ENCODE measurements at places on chromosomes 12 and 14. TPM values are rescaled to one million over a fixed set of nuclear protein-coding genes. Genes with fewer than 3 reads are reported as not detected.

Gene DTX1
- not detected for total RNA-seq

DNA sequence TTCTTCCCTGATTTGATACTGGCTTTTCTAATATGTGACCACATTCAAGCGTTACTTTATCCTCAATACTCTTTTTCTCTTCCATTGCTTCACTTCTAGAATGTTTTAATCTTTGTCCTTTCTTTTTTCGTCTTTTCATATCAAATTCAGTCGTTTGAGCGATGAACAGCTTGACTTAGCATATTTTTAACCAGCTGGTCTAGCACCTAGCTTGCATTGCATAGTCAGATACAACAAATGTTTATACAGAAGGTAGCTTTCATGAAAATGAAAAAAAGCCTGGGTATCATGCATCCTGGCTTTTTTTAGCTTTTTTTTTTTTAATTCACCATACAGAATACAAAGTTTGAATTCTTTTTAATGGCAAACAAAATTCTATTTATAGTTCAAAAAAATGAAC is 1.2 kb downstream of the SOX5 start:
- no peak for DNase-seq

- no peak for DNase-seq
These were observed 825 bp upstream of the CCDC85C start for GRCh38 chr14:99604766-99605298.

- peak; percentile 69 for DNase-seq
These were observed 26.4 kb downstream of the TESPA1 start for GRCh38 chr12:54958048-54958658.

- DNase-seq = no peak
These were observed 580.9 kb downstream of the SOX5 start for GRCh38 chr12:23368590-23368989.

Gene PPP1R36
- total RNA-seq = 0.22 TPM

DNA sequence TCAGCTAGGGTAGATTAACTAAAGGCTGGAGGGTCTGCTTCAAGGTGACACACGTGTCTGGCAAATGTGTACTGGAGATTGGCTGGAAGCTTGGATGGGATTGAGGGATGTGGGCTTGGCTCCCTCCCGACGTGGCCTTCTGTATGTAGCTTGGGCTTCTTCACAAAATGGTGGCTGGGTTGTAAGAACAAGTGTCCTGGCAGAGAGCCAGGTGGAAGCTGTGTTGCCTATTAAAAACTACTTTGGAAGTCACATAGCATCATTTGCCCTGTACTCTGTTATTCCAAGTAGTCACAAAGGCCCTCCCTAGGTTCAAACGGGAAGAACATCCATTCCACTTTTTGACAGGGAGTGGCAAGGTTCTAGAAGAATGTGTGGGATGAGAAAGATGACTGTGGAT is 174.1 kb upstream of the PRICKLE1 start:
- DNase-seq = no peak

Data from NCI-H460 (cell line).